Left renal pelvis (tissue), 4 donors: ENCODE measurements at places on chromosomes 4 and X. TPM values are rescaled to one million over a fixed set of nuclear protein-coding genes. Genes with fewer than 3 reads are reported as not detected.

COQ2 gene
- polyA plus RNA-seq, result 14.3 TPM

NLGN4X gene
- polyA plus RNA-seq, result 13.6 TPM

GLOD5 gene
- polyA plus RNA-seq, result 1.6 TPM

- no peak for DNase-seq
Observed at GRCh38 chrX:107713543-107714205, 61.9 kb downstream of the TSC22D3 start.

DNA sequence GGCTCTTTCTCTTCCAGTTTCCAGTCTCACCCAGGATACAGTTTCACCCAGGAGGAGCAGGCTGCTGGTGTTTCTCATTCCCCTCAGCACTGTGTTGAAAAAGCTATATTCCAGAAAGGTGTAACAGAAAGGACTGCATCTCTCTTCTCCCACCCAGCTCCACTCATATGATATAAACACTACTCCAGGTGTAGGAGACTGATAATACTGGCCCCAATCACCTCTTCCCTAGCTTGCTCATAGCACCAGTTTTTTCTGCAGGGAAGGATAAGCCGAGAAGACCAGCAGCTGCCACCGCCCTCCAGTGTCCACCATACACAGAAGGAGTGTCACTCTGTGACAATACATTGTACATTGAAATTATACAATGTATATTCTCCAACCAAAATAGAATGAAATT is 105.5 kb upstream of the STK26 start:
- no peak for DNase-seq

- no peak for DNase-seq
Observed at GRCh38 chr4:103478734-103479133, 241.1 kb downstream of the TACR3 start.

DNA sequence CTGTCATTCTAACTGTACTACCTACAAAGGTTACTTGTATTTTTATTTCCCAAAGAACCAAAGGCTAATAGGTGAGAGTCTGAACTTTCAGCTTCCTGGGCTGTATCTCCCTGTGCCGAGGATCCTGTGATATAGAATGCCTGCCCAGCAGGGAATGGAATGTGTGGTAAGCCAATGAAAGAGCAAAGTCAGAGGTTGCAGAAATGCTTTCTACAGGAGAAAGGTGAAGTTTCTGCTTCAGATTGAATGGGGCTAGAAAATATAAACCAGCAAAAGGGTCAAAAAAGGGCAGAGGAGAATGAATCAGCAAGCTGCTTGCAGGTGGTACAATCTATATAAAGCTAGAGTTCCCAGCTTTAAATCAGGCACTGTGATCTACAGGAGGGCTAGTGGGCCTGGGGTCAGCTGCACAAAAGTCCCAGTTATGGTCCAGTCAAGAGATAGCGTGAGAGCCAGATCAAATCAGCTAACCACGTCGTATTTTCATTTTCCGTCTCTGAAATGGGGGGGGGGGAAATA is 146.1 kb downstream of the DCTD start:
- no peak for DNase-seq
